ENCODE measurements at places on chromosomes 3 and 15. TPM values are rescaled to one million over a fixed set of nuclear protein-coding genes. Genes with fewer than 3 reads are reported as not detected.

PEX5L gene
- not detected for total RNA-seq

FOXL2NB gene
- total RNA-seq, result not detected

RHOV gene
- 0.49 TPM for total RNA-seq

TPRG1 gene
- 0.16 TPM for total RNA-seq

NEK10 gene
- total RNA-seq, result 4.7 TPM

GREM1 gene
- 30.7 TPM for total RNA-seq

CPA3 gene
- total RNA-seq, result not detected
